COLO829 (cell line): ENCODE measurements at places on chromosomes 1 and 21.

DNA sequence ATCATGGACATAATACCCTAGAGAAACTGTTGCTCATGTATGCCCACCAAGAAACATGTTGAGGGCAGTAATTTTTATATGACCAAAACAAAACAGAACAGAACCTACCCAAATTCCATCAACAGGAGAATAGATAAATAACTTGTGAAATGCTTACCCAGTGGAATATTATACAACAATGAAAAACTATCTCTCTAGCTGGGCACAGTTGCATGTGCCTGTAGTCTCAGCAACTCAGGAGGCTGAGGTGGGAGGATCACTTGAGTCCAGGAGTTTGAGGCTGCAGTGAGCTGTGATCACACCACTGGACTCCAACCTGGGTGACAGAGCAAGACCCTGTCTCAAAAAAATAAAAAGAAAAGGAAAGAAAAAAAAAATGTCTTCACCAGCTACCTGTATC, 37.6 kb upstream of the RCSD1 start:
- no peak for DNase-seq

DNA sequence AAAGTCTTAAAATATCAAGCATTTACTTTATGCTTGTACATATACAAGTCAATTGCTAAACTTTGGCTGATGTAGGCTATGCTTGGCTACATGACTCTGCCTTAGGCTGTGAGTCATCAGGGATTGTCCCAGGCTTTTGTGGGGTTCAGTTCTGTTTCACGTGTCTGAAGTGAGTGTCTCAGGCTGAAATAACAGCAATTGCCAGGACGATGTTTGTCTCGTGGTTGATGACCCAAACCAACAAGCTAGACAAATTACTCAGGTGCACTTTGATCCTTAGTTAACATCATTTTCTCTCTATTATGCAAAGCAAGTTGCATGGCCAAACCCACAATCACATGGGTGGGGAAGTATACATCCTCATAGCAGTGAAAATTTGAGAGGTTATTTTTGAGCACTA, 410.1 kb downstream of the BRINP3 start:
- no peak for DNase-seq

GRCh38 chr1:185309566-185309965, 7.5 kb downstream of the IVNS1ABP start:
- DNase-seq, result no peak

DNA sequence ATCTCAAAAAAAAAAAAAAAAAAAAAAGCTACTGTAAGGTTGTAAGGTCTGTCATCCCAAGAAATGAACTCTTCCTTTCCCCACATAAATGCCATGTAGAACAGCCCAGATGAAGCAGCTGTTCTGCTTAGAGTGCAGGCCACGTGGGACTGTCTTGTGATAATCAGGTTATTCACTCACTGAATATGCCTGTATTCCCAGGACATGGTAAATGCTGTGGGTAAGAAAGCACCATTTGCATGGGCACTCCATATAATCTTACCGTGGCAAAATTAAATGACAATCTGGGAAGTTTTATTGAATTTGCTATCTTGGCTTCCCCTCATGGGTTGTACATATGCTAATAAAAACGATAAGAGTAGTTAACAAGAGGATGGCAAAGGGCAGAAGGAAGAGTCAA, 13.8 kb downstream of the RGS5 start:
- no peak for DNase-seq

- DNase-seq, result no peak
These were observed 8.7 kb upstream of the RSRP1 start for GRCh38 chr1:25255706-25256577.

DNA sequence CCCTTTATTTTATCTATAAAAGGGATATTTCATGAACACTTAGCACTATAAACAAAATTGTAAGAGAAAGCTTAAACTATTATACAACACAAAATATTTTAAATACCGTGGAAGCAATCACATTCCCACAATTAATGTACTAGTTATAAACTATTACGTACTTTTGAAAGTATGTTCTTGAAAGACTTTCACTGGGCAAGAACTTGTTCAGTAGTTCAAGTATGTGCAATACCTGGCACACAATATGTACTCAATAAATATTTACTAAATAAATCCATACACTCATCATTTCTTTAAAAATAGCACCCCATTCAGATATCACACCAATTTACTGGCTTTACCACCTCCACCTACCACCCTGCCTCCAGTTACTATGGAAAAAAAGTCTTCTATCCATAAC, 12.6 kb upstream of the FMO2 start:
- no peak for DNase-seq

DNA sequence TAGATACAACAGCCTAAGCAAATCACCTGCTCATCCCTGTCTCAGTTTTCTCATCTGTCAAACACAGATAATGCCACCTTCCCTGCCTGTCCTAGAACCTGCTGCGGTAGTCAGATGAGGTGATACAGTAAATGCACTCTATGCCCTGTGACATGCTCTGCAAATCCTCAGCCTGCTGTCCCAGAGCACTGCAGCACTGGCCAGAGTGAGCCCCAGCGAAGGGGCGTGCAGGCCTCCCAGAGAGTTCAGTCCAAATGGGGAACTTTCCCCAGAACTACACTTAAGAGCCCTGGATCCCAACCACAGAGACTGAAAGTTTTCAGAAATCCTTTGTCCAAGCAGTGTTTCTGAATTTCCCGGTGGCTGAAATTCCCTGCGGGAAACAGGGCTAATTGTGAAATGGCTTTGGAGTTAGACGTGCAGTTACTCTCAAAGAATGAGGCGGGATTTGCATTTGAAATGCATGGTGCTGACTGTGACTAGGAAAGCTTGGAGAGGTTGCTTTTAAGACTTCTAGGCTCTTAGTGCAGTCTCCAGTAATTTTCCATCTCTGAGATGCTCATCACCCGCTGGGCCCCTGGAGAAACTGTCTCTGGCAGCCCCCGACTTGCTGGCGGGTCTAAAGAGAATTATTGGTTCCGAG, 206.5 kb upstream of the AJAP1 start:
- DNase-seq, result no peak
